HFF-Myc (cell line): ENCODE measurements at places on chromosomes 13 and 19.
A peak's percentile ranks its signal among the peaks of the same experiment; 100 is the strongest.

DNA sequence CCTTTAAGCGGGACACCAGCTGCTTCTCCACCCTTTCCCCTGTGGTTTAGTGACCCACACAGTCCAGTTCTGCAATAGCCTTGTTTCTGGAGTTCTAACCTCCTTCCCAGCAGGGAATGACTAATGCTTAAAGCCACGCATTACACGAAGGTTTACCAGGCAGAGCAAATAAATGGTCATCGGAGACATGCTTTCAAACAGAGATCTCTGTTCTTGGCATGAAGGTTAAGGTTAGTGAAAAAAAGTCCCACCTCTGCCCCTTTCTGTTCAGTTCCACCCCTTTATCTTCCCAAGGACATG is 25.3 kb upstream of the MEDAG start:
- DNase-seq, result peak; percentile 48

DNA sequence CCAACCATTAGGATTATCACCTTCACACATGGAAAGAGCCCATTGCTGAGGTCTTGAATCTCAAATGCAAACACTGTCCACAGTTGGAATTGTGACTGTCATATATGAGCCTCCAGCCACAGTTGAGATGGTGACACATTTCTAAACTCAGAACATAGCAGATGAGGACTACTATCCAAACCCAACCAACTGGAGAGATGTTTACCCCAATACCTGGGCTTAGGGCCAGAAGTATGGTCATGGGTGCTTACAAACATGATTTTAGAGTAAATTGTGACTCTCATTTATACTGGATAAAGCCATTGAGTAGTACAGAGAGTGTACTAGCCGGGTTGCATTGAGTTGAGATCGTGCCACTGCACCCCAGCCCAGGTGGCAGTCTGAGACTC is 14.0 kb upstream of the ZNF681 start:
- DNase-seq, result no peak

DNA sequence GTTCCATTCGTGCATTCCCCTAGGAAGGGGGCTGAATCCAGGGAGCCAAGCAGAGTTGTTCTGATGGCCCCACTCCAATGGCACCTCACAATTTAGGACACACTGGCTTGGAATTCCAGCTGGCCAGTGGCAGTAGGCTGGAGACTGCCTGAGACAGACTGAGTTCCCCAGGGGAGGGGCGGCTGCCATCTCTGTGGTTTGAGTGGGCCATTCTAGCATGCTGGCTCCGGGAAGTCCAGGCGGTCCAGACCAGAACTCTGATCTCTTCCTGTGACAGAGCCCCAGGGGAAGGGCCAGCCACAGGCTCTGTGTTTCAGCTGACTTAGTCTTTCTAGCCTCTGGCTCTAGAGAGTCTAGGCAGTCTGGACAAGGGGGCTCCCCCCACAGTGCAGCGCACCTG is 29.5 kb upstream of the SLC7A1 start:
- no peak for DNase-seq

GRCh38 chr13:98490866-98491265 is 86.0 kb downstream of the STK24 start:
- no peak for DNase-seq

- DNase-seq, result no peak
Observed at GRCh38 chr19:46198756-46199155, 30.8 kb upstream of the IGFL1 start.

DNA sequence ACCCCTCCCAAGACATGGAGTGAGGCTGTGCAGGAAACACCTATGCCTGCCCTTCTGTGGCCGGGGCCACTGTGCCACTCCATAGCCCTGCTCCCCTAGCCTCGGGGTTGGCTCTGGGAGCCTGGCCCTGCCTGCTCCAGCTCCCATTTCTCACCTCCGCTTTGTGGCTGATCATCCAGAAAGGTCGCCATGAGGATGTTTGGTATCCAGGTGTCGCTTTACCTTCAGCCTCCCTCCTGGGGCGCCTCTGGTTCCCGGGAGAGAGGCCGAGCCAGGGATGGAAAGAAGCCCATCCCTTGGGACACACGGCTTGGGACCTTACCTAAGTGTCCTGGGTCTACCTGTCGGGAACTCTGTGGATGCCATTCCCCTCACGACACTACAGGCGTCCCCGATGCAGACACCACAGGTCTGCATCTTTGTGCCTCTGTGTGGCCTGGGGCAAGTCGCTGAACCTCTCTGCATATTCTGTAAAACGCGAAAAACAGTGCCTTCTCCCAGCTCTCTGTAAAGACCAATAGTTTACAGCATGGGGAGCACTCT is 3.4 kb upstream of the MCF2L start:
- no peak for DNase-seq

GRCh38 chr13:107144432-107144831 is 576.5 kb upstream of the ARGLU1 start:
- no peak for DNase-seq

GRCh38 chr19:49872245-49873128 is 4.7 kb downstream of the AKT1S1 start:
- DNase-seq, result no peak

GRCh38 chr19:17450264-17451075 is 2.0 kb upstream of the TMEM221 start:
- DNase-seq, result no peak

DNA sequence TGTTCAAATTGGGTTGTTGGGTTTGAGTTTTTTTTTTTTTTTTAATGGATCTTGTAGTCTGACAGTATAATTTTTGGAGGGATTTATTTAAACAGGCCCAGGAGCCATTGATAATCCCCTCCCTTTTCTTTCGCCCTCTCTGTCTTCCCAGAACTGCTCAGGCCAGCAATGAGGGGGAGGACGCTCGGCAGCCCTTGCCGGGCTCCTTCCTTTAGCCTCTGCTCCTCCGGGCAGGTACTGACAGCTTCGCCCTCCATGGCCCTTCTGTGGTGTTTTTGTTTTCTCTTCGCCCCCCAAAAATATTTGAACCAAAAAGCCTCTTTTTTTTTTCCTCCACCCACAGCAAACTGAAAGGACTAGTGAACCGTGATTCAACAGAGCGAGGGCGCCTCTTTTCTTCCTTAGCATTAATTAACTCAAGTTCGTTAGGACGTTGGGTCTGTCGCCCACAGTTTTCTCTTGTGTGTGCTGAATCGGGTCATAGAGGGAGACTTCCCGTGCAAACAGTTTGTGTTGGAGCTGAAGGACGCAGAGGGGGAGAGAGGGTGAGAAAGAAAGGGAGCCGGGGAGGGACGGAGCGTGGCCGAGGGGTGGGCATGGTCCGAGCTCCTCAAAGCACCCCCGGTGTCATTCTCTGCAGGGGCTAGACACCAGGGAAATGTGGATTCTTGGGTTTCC is 21.5 kb downstream of the NFIX start:
- no peak for DNase-seq

GRCh38 chr13:46571909-46572595 is 19.1 kb downstream of the LRCH1 start:
- DNase-seq, result no peak

- DNase-seq, result peak; percentile 55
Observed at GRCh38 chr19:40740747-40741146, 9.5 kb downstream of the ACTMAP start.

- no peak for DNase-seq
Observed at GRCh38 chr13:29125191-29125933, 305.2 kb downstream of the MTUS2 start.

DNA sequence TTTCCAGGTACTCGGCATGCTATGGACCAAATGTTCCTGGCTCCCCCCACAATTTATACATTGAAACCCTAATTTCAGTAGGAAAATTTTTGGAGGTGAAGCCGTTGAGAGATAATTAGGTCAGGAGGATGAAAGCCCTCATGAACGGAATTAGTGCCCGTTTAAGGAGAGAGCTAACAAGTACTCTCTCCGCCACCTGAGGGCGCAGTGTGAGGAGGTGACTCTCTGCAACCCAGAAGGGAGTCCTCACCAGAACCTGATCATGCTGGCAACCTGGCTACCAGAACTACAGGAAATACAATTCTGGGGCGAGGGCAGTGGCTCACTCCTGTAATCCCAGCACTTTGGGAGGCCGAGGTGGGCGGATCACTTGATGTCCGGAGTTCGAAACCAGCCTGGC is 397.8 kb downstream of the SLITRK5 start:
- no peak for DNase-seq

DNA sequence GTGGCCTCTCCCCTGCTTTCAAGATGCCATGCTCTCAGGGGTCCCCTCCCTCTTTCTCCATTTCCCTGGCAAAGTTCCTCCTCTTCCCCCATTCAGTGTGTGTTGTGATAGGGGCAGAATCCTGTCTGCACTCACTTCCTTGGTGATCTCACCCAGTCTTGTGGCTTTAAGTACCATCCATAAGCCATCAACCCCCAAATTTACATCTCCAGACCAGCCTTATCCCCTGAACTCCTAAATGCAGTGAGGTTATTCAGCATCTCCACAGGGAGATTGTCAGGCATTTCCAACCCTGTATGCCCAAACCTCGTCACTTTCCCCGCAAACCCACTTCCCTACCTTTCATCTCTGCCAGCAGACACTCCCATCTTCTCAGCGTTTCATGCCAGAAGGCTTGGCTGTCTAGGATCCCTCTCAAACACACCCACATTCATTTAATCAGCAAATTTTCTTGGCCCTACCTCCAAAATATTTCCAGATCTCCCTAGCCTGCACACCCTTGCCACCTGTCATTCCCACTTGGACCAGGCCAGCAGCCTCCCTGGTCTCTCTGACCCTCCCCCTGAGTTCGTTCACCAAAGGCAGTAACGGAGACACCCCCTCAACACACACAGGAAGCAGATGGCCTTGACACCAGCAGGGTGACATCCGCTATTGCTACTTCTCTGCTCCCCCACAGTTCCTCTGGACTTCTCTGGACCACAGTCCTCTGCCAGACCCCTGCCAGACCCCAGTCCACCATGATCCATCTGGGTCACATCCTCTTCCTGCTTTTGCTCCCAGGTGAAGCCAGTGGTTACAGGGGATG is at the start of gene HCST:
TSS of gene HCST (plus strand) at position 676 of the 808 bp plus-strand sequence. CDS start at position 741, 65 bp downstream.
- no peak for DNase-seq

- no peak for DNase-seq
Observed at GRCh38 chr13:56528040-56528790, 612.5 kb upstream of the PRR20A start.

DNA sequence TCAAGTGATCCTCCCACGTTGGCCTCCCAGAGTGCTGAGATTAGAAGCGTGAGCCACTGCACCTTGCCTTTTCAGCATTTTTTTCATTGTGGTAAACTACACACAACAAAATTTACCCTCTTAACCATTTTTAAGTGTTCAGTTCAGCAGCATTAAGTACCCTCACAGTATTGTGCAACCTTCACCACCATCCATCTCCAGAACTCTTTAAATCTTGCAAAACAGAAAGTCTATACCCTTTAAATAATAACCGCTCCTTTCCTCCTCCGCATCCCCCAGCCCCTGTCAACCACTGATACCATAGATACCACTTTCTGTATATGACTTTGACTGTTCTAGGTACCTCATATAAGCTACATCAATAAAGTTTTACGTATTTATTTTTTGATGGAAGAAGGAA is 20.8 kb upstream of the CASP14 start:
- no peak for DNase-seq

DNA sequence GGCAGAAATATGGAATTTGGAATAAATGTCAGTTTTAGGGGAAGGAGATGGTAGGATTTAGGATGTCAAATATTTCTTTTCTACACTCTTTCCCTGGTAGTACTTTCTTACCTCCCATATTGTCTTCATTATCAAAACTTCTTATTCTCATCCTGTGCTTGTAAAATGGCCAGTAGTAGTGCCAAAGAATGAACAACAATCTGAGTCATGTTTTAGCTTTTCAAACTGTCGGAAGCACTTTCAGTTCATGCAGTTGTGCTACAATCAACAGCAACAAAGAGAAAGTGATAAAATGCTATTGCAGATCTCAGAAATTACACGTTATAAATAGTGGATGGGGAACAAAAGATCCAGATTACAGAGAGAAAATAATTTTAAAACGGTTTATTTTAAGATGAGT is 193.7 kb upstream of the RXFP2 start:
- peak; percentile 19 for DNase-seq

- no peak for DNase-seq
Observed at GRCh38 chr13:102236830-102237229, 165.0 kb downstream of the FGF14 start.

GRCh38 chr19:31416548-31416947 is 67.3 kb upstream of the TSHZ3 start:
- no peak for DNase-seq

DNA sequence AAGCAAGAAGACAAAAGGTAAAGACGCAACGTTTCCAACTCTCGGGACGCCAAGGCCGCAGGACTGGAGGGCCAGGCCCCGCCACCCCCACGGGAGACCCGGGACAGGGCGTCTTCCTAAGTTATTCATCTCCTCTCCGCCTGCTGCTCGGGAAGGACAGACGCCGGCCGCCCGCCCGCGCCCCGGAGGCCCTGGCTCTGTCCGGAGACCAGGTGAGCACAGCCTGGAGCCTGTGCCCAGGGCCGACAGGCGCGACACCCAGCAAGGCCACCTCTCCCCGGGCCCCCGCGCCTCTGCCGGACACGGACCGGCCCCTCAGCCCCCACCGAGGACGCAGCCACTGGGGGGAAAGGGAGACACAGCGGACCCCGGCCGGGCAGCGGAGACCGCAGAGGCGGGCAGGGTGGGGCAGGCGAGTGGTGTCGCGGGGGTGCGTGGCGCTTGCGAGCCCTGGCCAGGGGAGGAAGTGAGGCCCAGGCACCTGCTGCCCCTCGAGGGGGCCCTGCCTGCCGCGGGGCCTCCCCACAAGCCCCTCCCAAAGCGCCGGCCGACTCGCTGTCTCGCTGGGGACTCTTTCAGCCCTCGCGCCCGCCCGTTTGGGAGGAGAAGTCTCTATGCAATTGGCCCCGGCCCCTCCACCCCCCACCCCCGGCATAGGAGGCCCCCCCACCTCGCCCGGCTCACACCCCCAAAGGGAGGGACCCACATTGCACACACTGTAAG is 17.2 kb downstream of the SMIM24 start:
- no peak for DNase-seq

DNA sequence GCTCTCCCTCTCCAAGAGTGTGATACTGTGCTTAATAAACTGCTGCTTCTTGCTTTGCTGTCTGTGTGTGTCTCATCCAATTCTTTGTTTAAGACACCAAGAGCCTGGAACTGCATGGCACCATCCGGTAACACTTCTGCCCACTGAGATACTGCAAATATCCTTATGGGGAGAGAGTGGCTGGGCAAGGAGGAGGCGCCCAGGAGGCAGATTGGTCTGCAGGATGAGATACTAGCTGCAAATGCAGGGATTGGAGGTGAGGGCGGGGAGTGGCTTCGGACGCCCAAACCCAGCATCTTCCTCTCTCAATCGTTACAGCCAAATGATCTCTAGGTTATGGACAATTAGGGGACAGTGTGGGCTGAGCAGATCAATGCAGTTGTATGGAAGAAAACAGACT is 1.7 kb upstream of the SIGLEC7 start:
- no peak for DNase-seq

DNA sequence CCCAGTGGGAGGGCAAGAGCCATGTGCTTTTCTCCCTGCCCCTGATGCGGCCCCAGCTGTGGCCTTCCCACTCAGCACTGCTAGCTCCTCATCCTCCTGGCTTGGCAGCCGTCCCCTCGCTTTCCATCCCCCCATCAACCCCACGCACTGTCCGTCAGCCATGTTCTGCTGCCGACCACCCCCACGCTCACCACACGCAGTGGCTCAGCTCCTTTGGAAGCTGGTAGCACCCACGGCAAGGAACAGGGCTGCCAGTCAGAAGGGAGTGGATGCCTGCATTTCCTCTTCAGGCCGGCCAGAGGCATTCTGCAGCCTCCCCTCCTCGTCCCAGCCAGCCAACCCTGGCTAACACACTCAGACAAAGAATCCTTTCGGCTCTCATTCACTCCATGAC is 6.3 kb downstream of the CALM3 start:
- no peak for DNase-seq
